ENCODE measurements at places on chromosomes 7 and 10.

DNA sequence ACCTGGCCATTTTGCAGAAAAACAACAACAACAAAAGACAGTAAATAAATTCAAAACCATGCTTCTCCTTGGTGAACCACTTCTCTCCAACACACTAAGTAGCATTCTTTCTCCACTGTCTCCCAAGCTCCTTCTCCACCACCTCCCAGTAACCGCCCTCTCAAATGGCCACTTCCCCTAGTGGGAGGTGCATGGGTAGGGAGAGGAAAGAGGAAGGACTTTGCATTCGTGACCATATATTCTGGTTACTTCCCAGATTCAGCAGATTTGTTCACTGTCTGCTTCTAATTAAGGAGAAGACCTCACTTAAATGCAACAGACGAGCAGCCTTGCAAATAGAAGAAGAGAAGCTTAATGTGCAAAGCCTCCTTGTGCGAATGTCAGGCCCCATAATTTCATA lies 166.8 kb downstream of the SORCS1 start:
- DNase-seq, result no peak

- DNase-seq, result peak; percentile 14
Measured at GRCh38 chr10:23439961-23440889, 1.4 kb downstream of the OTUD1 start.

DNA sequence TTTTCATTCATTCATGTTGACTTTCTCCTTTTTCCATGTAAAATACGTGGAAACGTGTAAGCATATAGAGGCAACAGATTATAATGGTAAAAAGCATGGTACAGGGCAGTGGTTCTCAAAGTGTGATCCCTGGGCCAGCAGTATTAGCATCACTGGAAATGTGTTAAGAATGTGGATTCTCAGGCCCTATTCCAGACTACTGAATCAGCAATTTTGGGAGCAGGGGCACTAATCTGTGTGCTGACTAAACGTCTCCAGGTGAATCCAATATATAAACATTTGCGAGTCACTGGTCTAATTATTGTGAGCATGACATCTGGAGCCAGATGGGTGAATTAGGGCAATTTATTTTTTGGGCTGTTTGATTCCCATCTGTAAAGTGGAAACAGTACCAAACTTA lies 5.1 kb upstream of the GPR158 start:
- DNase-seq, result no peak

- DNase-seq, result peak; percentile 8
Measured at GRCh38 chr7:94656925-94657731, 1.2 kb upstream of the SGCE start.

DNA sequence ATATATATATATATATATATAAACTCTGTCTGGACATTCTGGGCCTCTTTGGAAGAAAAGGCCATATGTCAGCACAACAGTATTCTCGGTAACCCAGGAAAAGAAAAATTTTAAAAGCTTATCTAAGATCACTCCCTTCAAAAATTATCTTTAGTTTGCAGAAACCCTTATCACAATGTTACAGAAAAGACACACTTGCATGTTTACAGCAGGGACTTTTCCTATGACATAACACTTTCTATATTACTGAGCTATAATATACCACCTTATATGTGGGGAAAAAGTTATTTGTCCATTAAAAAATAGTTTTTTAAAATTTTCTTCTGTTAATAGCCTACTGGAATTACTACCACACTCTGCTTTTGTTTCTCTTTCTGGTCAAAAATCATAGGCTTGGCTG lies 25.4 kb downstream of the ANKRD61 start:
- DNase-seq, result no peak

DNA sequence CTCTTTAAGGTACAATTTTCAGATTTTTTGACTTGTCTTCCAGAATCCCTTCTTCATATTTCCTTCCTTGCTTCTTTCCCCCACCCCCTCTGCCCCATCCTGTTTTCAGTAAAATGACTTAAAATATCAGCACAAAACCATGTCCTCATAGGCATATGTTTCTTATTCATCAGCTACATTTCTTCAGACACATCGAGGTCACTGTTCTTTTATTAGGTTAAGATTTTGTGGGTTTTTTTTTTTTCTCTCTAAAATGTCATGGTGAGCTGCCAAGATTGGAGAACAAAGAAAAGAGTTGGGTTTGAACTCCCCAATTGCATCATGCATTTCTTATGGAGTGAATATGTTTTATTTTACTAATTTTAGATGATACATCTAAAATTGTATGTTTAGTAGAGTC lies 35.8 kb downstream of the LAMB4 start:
- DNase-seq, result no peak

GRCh38 chr7:130904031-130904757 lies 170.2 kb upstream of the KLF14 start:
- no peak for DNase-seq

- no peak for DNase-seq
Measured at GRCh38 chr10:30862486-30862885, 169.2 kb downstream of the ZNF438 start.

DNA sequence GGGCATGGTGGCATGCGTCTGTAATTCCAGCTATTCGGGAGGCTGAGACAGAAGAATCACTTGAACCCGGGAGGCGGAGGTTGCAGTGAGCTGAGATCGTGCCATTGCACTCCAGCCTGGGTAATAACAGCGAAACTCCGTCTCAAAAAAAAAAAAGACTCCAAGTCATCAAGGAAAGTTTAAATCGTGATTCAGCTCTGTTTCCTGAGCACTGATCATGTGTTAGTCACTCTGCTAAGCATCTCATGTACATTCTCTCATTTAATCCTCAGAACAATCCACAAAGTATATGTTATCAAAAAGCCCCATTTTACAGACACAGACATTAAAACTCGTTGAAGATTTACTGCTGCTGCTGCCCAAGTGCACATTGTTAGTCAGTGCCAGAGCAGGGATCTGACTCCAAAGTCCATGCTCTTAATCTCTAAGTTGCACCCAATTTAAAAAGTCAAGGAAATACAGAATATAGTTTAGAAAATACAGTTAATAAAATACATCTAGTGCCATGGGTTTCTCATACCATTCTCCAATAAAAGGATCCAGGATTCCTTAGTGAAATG lies 6.2 kb downstream of the PIK3AP1 start:
- no peak for DNase-seq

- no peak for DNase-seq
Measured at GRCh38 chr7:157268540-157268939, 68.3 kb upstream of the DNAJB6 start.

DNA sequence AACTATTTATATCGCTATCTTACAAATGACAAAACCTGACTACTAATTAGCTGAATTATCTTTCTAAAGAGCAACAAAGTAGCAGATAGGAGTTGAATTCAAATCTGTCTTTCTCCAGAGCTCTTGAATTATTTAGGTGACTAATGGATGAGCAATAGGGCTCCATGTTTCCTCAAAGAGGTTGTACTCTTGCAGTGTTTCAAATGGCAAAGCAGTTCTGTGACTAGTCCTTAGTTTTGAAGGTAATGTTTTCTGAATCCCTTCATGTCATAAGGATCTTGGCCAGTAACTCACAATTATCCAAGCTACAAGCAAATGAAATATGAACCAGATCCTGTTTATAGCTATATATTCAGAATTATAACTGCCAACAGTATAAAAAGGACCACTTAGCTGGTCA lies 999.7 kb downstream of the NRG3 start:
- DNase-seq, result no peak

DNA sequence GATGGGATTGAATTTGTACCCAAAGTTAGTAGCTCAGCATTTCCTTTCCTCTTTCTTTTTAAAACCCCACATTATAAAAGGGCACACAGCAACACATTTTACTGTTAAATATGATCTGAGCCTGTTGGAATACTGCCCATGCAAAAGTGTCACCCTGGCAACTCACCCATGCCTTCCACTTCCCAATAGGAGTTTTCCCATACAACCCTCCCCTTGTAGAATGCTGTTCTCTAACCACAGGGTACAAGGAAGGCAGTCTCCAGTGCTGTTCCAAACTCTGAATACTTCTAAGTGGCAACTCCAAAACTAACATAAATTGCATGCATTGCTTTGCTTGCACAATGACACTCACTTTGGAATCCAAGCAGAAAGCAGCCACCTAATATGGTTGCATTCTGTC lies 60.8 kb downstream of the NRCAM start:
- no peak for DNase-seq

GRCh38 chr10:80333983-80334382 lies 22.6 kb downstream of the DYDC1 start:
- no peak for DNase-seq

DNA sequence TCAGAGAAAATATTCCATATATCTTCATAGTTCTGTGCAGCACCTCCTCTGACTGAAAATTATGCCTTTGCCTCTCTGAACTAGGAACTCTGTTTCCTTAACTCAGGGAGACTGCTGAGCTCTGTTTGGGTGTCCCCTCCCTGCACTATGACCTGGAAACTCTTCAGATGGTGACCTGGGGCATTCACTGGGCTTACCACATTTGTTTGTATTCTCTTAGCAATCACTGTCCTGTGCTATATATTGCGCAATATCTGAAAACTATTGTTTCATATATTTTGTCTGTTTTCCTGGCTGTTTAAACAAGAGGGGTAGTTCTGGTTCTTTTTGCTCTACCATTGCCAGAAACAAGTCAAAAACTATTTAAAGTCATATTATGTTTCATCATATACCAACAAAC lies 181.8 kb upstream of the KIAA1217 start:
- DNase-seq, result no peak

DNA sequence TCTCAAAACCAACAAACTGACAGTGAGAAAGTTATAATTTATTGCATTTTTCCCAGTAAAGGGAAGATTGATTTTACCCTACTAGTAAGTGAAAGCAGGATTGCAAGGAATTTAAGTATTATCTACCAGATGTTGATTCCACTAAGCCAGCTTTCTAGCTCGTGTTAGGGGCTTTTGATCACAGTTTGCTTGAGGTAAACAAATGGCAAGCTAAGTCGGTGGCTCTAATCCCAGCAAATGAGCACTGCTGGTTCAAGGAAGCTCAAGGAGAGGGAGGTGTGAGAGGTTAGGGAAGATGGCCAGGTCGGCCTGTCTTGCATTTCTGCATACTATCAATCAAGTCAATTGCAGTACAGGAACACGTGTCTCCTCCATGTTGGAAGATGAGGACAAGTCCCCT lies 448.7 kb upstream of the POM121L12 start:
- no peak for DNase-seq

GRCh38 chr7:149707448-149707886 lies 65.9 kb downstream of the ZNF467 start:
- no peak for DNase-seq

DNA sequence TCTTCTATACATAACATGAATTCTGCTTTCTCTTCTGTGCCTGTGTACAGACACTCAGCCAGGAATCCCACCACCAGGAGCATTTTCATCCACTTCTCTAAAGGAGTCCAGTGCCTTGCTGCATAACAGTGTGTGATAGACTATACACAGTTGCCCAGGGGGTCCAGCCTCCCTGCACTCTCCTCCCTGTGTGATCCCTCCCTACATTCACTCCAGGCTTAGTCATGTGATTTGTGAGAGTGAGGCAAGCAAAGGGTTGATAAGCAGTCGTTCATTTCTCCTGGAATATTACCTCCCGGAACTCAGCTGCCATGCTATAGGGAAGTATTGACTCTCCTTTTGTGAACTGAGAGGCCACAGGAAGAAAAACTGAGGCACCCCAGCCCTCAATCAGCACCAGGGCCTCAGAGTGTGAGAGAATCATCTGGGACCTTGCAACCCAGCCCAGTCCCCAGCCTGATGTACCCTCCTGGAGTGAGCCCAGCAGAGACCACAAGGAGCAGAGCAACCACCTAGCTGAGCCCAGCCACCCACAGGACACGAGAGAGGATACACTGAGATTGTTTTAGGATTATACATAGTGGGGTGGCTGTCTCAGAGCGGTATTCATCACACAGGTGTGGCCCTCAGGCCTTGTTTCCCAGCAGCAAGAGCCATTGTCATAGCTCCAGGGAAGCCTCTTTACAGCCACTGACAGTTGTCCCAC lies 45.0 kb upstream of the EEPD1 start:
- no peak for DNase-seq

GRCh38 chr10:85902051-85902450 lies 464.5 kb downstream of the GRID1 start:
- no peak for DNase-seq

- DNase-seq, result no peak
Measured at GRCh38 chr10:22479419-22479818, 134.1 kb downstream of the SPAG6 start.

DNA sequence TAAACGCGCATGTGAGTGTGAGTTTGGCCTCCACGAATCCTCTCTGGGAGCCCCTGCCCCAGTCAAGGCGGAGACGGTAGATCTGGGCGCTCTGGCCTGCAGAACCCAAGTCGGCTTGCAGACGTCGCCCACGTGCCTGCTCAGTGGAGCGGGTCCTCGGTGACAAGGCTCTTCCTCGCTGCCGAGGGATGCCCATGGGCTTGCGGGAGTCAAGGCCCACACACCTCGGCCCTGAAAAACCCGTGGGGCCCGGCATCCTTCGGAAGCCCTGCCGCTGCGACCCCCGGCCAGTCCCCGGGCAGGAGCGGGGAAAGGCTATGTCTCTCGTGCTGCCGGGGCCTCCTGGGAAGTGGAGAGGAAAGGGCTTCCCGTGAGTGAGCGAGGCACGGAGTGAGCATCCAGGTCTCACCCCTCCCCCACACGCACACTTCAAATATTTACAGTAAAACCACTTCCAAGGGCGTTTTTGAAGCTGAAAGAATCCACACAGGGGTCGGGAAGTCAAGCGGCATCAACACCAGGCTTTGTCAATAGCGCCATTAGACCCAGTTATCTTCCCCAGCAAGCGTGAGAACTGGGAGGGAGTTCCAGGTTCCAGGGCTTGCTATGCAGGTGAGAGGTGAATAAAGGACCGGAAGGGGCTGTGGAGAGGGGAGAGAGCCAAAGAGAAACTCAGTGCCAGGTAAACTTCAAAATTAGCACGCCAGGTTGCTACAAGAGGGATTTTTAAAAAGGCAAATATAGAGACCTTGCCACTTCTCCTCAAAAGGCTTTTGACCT lies 1.1 kb upstream of the MNX1 start:
- DNase-seq, result no peak

DNA sequence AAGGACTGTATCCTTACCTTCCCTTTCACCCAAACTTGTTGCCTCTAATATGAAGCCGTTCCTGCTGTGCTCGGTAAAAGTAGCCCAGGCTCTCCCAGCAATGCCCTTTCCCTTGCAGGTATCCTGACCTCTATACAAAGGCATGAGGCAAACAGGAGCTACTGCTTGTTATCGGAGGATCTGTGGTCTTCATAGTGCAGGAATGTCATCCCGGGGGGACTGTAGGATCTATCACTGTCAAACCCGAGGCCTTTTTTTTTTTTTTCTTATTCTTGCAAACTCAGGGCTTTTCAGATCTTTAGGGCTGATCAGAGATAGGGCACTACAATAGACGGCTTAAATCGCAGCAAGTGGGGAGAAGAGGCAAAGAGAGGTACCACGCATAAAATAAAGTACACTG lies 1206.6 kb downstream of the TYW1 start:
- no peak for DNase-seq

GRCh38 chr7:32059289-32060011 lies 10.8 kb downstream of the PDE1C start:
- DNase-seq, result no peak

DNA sequence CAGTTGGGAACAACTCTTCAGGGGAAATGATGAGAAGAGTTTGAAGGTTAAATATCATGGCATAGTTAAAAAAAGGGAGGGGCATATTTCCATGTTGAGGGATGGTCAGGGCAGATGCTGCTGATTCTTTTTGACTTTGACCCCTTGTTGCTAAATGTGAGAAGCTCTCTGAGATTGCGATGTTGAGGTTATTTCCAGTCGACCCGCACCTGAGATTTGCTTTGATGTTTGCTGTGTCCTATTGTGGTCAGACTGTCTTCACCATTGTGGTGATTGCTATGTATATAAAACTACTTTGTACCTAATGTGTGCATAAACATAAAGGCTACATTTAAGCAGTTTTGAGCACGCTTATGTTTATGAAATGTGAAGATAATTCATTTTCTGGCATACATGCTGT lies 90.9 kb downstream of the BBS9 start:
- no peak for DNase-seq
